ENCODE measurements at places on chromosomes 12 and 14.

DNA sequence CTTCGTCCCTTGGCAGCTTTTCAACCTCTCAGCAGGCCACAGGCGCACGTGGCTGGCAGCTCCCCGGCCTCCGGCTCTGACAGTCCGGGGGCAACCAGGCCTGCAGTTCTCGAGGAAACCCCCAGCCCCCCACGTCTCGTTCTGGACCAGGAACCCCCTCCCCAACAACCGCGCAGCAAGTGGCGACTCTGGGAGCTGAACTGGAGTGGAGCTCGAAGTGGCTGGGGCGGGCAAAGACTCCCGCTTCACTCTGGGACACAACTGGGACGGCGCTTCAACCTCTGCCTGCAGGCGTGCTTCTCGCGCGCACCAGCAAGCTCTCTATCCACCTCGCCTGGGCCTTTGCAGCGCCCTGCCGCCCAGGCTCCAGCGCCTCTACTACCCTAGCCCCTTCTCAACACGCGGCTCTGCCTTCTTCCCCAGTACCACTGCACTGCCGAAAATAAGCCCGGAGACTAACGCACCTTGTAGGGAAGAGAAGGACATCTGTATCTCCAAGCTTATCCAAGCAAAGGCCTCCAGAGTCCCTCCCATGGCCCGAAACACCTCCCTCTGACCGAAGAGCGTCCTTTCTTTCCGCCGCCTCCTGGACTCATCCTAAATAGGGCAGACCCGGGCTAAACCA, 2.4 kb upstream of the NKX2-1 start:
- no peak for DNase-seq

GRCh38 chr14:99286761-99287160, 14.8 kb upstream of the BCL11B start:
- DNase-seq: no peak

- no peak for DNase-seq
Observed at GRCh38 chr12:53577941-53578352, 48.2 kb downstream of the ATF7 start.

DNA sequence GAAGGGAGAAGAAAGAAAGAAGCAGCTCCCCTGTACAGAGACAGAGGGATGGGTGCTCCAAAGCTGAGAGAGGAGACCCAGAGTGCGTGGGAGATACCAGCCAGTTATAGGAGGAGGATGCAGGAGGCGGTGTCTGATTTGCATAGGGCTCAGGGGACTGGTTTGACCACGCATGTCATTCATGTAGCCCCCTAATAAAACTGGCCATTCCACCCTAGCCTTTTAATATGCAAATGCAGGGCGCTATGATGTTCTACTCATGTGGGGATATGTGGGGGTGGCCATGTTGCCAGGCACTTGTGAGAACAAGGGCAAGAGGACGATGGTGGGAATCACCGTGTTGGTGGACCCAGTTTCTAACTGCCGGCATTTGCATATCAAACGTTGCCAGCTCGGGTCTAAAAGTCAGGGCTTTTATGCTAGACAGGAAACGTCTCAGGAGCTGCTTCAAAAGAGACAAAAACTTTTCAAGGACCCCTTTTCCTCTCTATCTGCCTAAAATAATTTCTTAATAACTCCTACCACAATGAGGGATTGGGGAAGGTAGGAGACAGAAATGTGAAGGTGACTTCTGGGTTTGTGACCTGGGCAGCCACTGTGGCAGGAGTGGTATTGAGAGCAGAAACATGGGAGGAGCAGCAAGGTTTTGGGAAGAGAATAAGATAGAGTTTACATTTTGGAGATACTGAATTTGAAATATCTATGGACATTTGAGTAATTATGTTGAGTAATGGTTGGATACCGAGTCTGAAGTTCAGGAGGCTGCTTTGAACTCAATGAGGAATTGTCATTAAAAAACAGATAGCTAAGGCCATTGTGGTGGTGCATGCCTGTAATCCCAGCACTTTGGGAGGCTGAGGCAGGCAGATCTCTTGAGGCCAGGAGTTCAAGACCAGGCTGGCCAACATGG, 2.2 kb upstream of the ATXN3 start:
- peak; percentile 18 for DNase-seq

DNA sequence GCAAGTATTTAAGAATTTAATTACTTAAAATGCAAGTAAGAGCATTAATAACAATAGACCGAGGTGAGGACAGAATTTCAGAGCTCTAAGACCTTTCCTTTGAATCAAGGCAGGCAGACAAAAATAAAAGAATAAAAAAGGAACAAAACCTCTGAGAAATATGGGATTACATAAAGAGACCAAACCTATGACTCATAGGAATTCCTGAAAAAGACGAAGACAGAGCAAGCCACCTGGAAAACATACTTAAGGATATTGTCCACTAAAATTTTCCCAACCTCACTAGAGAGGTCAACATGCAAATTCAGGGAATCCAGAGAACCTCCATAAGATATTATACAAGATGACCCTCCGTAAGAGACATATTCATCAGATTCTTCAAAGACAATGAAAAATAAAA, 325.1 kb downstream of the AEBP2 start:
- DNase-seq: no peak

GRCh38 chr12:22059976-22060647, 14.1 kb downstream of the CMAS start:
- DNase-seq: no peak

- DNase-seq: peak; percentile 48
Observed at GRCh38 chr14:21098892-21099595, 589 bp upstream of the ZNF219 start.

All from testis (tissue), 5 donors.